ENCODE measurements at places on chromosomes 7 and 10.
A peak's percentile ranks its signal among the peaks of the same experiment; 100 is the strongest.

DNA sequence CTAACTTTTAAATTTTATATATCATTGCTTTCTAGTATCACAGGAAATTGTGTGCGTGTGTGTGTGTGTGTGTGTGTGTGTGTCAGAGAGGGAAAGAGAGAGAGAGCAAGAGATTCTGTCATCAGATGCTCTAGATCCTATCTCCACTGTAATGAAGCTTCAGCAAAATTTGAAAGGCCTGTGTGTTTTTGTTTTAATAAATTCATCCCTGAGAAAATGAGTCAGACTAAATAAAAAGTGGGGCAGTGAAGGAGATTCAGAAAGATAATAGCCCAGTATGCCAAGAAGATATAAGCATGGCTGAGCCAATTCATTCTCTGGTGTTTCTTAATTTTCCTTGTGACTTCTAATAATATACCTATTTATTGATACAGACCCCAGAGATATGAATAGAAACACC, 184.2 kb upstream of the TMEM196 start:
- no peak for DNase-seq

GRCh38 chr7:117237646-117238045, 85.2 kb downstream of the WNT2 start:
- no peak for DNase-seq

DNA sequence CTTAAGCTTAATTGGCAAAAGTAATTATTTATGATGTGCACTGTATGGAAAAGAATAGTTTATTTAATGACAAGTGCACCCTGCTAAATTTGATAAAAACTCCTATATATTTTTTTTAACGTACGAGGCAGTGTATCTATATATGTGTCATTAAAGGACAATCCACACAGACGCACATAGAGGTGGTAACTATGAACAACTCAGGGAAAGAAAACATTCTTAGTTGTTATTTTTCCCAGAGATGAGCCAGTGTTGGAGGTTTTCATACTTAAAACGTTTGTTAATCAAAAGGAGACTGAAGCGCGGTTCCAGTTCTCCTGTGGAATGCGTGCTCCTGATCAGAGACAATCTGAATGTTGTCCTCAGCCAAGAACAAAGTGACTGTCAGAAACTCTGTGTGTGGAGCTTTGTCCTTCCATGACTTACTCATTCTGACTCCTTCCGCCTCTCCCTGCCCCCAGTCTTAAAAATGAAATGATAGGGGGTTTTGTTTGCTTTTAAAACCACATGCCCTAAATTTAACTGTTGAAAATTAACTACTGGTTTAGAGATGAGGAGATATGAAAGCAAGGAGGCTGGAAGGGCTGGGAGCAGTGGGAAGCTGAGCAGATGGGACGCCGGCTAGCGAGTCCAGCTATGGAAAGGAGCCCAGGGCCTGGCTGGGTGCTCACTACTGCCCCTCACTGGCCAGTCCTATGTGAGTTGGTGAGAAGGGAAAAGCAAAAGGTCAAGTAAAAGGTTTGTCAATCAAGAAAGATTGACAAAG, 99.6 kb downstream of the SVIL start:
- no peak for DNase-seq

DNA sequence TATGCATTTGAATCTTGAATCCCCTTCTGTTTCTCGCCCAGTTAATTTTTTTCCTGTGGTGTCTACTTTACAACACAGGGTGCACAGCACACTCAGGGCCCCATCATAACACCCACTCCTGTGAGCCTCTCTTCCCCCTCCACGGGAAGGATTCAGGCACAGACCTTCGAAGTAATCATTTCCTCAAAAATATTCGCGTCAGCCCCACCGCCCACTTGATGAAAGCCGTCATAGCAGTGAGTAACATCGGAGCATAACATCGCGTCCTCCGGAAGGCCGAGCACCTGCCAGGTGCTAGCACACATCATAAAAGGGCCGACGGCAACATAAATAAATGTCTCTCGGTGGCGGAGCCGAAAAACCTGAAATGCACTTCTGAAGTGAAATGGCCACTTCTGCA, 201.7 kb upstream of the ADARB2 start:
- peak; percentile 78 for DNase-seq

DNA sequence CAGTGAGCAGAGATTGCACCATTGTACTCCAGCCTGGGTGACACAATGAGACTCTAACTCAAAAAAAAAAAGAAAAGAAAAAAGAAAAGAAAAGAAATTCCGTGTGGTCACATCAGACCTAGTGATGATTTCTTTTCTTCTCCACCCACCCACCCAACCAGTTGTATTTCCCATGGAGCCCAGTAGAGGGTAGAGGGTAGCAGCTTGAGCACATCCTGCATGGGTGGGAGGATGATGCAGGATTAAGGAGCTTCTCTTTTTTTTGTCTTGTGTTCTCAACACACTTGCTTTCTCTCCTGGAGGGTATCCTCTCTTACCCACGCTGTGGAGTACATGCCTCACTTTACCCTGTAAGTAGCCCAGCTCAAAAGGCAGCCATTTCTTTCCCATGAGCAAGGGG, 118.6 kb upstream of the CARD11 start:
- DNase-seq = no peak

DNA sequence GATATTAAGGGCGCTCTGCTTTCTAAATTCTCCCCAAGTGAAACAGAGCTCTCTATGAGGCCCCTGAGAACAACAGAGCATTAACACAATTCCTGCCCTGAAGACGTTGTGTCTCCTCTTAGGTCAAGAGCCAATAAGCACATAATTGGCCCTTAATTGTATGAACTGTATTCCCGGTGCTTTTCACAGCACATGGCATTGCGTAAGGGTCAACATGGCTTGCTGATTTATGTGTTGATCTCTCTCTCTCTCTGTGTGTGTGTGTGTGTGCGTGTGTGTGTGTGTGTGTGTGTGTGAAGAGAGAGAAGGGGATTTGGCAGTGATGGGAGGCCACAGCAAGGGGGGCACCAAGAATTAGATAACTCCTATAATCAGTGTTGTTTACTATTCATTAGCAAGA, 40.5 kb downstream of the LYZL1 start:
- DNase-seq = no peak

DNA sequence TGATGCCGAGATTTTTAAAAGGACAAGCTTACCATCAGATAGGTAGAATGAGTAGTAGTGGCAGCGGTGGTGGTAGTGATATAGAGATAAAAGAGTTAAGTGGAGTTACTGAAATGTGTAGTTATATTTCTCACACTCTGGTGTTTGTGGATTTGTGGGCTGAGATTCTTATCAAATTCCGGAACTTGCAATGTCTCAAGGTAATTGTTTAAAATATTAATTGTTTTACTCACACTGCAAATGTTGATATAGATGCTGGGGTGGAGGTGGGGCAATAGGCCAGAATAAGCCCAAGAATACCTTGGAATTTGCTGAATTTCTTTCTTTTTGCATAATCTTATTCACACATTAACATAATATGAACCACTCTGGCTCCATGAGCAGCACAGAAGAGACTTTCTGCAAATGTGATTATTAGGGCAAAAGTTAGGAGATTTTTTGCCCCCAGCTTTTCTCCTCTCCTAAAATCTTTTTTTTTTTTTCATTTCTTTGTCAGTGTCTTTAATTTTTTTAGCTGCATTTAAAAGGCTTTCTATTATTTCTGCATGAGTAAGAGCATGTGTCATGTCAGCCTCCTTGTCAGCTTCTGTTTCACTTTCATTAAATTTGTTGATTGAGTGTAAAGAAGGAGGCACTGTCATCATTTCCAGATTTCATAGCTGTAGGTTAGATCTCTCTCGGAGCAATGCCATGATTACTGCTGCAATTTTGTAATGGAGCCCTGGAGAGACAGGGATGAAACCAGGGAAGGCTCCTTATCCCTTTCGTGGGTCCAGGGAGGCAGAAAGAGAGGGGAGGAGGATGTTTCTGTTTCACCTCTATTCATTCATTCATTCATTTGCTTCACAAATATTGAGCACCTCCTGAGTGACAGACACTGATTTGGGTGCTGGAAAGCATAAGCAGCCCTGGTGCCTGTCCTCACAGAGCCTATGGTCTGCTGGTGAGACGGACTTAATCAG, 13.1 kb upstream of the SGMS1 start:
- no peak for DNase-seq

GRCh38 chr7:1679326-1679965, 9.4 kb downstream of the ELFN1 start:
- no peak for DNase-seq

- no peak for DNase-seq
These were observed 28.3 kb upstream of the MSMB start for GRCh38 chr10:46074196-46074946.
